NAMALWA (cell line): ENCODE measurements at places on chromosomes 4 and X.
A peak's percentile ranks its signal among the peaks of the same experiment; 100 is the strongest.

DNA sequence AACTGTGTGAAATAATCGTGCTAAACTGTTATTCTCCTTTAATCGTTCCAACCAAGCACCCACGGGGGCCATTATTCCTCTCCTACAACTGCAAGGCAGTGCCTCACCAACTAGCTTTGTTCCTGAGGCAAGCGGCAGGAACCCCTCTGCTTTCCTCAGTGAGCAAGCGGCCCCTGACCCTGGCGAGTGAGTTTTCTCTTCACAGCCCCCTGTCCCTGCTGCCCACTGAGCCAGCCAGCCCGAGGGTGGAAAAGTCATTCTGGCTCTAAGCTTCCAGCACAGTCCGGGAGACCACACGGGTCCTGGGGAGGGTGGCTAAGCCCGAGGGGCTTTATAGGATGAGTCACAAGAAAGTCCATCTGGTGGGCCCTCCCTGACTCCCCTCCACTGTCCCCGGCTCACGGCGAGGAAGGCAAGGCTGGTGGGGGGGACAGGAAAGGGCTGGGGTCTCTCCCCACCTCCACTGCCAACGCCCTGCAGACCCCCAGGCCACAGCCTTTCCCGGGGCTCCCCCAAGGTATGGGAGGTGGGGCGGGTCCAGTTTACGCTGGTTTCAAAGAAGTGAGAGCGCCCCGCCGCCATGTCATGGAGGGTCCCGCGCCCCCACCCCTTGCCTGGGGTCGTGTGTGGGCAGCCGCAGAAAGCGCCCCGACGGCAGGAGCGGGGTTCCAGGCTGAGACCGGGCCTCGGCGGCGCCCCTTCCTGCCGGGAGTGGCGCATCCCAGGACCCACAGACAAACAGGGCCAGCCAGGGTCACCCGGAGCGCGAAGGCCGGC lies 45.0 kb downstream of the CPLX1 start:
- no peak for DNase-seq

- DNase-seq, result no peak
These were observed 52.8 kb upstream of the CD99 start for GRCh38 chrX:2638279-2638678.

DNA sequence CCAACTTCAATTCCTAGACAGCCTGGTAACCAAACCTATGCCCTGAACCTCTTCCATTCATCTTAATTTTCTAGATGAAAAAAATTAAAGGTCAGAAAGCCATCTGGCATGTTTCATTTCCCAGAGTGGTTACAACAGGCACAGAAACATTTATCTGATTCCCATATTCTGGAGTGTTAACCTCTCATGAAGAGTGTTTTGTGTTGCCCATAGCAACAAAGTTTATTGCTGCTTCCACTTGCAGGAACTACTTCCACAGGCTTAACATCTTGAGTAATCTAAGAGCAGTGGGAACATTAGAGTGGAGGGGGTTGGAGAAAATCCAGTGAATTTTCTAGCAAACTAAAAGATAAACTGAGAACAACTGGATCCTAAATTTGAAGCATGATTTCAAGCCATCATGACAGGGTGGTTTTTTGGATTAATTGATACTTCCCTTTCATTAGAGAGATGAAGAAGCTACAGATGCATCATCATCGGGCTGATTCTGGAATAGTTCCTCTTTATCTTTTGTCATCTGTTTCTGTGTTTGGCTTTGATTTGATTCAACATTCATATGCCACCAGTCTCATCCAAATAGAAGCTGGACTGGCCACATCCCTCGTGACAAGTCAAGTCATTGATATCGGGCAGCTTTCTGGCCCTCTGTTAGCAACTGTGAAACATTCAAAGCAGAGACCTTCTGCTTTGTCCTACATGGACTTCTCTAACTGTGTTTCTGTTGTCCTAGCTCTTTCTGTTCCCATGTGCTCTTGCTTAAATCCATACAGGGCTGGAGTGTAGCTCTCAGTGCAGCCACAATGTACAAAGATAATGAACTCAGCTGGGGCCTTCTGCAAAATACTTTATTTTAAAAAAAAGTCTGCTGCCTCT lies 167.3 kb downstream of the MID1IP1 start:
- no peak for DNase-seq

GRCh38 chrX:40420899-40421729 lies 159.7 kb upstream of the ATP6AP2 start:
- DNase-seq, result no peak

DNA sequence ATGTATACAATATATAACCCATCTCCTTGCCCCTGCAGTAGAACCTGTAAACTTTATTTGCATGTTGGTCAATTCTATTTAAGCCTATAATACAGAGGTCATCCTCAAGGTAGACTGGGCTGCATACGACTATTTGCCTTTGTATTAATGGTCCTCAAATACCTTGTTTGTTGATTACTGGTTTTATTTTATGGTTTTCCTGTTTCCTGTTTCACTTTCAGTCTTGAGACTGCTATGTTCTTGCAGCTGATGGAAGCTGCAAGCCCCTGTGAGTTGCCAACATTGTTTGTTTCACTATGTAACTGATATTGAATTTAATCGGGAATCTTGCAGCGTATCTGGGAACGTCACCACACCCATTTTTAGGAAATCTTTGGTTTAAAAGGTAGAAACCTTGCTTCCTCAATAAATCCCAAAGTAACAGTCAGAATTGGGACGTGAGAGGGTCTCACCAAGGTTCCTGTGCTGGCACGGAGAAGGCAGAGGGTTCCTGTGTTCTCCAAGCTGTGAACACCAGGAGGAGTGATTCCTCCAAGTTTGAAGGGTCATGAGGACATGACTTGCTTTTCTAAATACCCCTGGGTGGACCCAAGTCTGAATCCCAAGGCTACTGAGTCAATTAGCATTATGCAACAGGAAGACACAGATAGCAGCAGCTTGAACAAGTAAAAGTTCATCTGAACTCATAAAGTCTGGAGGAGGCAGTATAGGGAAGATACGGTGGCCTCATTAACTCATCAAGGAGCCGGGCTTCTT lies 110.6 kb upstream of the PNPLA4 start:
- DNase-seq, result no peak

- peak; percentile 22 for DNase-seq
These were observed 62.3 kb upstream of the LNX1 start for GRCh38 chr4:53653484-53654053.

GRCh38 chr4:39495446-39496213 lies 31.6 kb downstream of the UGDH start:
- DNase-seq, result no peak

GRCh38 chr4:144614850-144615585 lies 30.9 kb upstream of the HHIP start:
- DNase-seq, result no peak

GRCh38 chrX:30627818-30628652 lies 25.2 kb upstream of the GK start:
- no peak for DNase-seq

- no peak for DNase-seq
These were observed 241.7 kb upstream of the TLL1 start for GRCh38 chr4:165631208-165631894.

- DNase-seq, result peak; percentile 38
These were observed 731 bp downstream of the BRWD3 start for GRCh38 chrX:80808881-80809411.

DNA sequence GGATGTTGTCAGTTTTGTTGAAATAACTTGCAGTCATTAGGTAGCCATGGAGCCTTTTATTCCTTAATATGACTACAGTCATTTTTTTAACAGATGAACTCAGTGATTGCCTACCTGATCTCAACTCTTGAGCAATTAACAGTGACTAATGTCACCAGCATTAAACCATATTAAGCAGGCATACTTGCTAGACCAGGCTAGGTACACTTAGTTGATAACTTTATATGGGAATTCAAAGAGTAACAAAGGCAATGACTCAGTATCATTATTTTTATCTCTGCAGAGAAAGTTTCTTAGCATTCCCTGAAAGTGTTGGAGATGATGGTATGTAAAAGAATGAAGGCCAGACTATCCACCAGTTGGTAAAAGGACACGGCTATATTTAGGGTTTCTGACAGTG lies at the start of gene C4orf54:
C4orf54 (minus strand) TSS at position 31 of the 400 bp plus-strand sequence. CDS start 3,180 bp downstream, outside the sequence.
- no peak for DNase-seq

DNA sequence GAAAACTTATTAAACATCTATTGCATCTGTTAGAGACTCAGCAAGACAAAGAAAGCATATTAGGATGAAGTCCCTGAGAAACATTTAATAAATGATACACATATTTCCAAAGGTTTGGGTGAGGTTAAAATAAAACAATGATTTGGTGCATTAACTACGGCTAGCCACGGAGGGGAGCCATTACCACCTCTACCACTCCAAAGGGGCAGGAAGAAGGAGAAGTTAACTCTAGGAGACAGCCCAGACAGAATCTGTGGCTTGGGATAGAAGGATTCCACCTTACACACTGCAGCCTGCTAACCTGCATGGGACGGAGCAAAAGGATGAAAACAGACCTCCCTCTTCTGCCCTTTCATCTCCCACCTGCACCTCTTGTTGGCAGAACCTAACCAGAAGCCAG lies 189.1 kb upstream of the C1QTNF7 start:
- peak; percentile 18 for DNase-seq

DNA sequence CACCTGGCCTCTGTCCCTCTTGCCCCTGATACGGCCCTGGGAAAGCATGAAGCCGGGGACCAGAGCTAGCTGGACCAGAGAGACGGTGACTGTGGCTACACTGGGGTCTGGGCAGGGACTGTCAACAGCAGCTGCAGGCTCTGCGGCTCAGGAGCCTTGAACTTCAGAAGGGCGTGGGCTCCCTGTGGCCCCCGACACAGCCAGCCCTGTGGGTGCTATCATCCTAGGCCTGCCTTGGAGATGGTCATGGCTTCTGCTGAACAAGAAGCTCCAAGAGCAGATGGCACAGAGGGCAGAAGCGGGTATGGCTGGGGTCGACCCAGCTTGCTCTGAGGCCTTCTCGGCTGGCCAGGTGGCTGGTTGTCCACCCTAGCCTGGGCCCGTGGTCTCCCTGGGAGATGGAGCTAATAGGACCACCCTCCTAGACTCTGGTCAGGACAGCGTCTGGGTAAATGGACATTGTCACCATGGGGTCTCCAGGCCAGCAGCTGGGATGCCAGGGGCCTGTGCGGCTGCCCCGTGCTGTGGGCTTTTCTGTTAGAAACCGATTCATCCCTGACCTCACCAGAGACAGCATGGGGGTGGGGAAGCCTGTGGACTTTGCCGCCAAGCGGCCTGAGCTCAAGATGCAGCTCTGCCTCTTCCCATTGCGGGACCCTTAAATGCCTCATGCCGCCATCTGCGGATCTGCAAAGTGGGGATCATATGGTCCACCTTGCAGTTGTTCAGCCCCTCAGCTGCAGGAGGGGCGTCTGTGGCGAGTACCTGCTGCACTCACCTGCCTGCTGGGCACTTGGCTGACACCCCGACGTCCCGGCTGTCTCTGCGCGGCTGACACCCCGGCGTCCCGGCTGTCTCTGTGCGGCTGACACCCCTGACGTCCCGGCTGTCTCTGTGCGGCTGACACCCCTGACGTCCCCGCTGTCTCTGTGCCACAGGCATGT lies 21.1 kb downstream of the CPZ start:
- DNase-seq, result no peak

DNA sequence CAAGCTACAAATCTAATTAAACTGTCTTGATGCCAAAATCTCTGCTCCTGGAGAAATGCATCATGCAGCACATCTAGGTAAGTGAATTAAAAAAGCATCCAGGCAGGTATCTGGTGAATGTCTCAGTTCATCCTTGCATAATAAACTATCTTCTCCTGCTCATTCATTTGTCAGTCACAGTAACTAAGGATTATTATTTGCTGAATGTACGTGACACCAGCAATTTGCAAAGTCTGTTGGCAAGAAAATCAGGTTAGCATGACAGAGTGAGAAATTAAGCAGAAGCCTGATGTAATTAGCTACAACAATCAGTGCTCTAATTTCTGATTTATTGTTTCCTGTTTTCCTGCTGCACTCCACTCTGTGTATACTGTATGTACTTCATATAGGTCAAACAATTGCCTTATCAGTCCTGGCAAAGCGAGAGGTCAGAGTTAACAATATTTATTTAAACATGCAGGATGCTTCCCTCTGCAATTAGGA lies 213.6 kb downstream of the FBXO8 start:
- no peak for DNase-seq

GRCh38 chr4:110683601-110684000 lies 60.7 kb upstream of the PITX2 start:
- DNase-seq, result no peak

- DNase-seq, result no peak
These were observed 154.8 kb upstream of the SLIT2 start for GRCh38 chr4:20096911-20097310.

DNA sequence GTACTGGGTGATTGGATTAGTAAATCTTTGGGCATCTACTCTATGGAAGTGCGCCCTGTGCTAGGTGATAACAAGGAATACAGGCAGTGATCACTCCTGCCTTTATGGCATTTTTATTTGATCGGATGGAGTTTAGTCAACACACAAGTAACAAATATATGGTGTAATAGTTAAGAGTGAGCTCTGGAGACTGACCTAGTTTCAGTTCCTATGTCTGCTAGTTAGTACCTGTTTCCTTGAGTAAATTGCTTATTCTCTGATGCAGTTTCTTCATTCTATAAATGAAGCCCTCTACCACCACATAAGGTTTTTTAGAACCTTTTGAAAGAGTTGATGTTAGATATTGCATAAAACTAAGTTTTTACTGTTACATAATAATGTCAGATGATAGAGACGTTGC lies 134.6 kb downstream of the KDM6A start:
- DNase-seq, result no peak

- peak; percentile 9 for DNase-seq
These were observed 10.6 kb downstream of the TSPAN6 start for GRCh38 chrX:100625985-100626491.

- no peak for DNase-seq
These were observed 96.8 kb upstream of the GRIA3 start for GRCh38 chrX:123087326-123087725.

DNA sequence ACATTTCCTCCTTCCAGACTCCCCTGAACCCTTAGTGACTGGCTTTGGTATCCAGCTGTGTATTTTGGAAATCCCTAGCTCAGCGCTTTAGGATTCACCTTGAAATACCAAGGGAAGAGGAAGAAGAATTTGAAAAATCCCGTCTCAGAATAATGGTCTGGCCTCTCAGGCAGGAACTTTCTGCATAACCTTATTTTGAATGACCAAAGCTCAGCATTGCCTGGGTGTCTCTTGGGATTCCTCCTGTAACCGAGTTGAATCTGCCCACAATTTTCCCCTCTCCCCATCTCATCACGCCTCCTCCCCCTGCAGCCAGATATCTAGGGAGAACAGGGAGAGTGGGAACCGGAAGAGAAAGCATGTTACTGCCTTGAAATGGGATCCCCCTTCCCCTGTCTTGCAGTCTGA lies 116.2 kb downstream of the SMIM20 start:
- DNase-seq, result no peak

DNA sequence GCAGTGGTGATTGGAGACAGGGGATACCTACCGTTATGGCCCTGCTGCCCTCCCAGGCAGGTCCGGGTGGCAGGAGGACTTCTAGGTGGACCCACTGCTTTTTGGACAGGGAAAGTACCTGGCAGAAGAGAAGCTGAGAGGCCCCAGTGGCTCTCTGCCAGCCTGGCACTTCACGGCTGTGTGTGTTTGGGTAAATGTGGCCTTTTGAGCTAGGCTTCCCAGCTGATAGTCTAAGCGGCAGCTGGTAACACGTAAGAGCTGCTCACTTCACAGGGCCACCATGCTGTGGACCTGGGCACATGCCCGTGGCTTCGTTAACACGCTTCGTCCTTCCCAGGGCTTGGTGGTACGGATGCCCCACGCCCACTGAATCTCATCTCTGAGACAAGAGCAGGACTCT lies 92.0 kb upstream of the CLCN4 start:
- DNase-seq, result no peak

- no peak for DNase-seq
These were observed 101.0 kb downstream of the OPHN1 start for GRCh38 chrX:68332201-68332731.
